CD4-positive, alpha-beta T cell treated with Interleukin-4 for 1 hour (primary cell): ENCODE measurements at places on chromosomes 3 and 15.

DNA sequence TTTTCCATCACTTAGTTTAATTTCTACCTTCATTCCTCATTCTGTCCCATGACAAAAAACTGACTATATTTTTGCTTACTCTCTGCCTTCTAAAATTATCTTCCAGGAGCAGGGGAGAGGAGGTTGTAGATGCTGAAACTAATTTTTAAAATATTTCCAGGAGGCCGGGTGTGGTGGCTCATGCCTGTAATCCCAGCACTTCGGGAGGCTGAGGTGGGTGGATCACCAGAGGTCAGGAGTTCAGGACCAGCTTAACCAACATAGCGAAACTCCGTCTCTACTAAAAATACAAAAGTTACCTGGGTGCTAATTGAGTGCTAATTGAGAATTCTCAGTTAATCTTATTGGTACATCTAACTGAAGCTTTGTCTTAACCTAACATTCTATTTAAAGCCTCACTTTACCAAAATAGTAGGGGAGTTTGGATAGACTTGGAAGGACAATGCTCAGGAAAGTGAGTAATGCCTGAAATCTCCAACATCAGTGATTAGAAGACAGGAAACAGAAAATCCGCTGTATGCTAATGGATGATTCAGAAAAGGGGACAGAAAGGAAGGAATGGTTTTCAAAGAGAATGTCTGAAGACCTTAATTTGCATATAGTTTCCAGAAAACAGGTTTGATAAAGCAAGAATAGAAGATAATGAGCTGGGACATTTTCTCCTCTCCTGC is 336.1 kb downstream of the GBE1 start:
- DNase-seq = no peak

- DNase-seq = no peak
These were observed 379.4 kb upstream of the CFAP20DC start for GRCh38 chr3:59429198-59429597.

DNA sequence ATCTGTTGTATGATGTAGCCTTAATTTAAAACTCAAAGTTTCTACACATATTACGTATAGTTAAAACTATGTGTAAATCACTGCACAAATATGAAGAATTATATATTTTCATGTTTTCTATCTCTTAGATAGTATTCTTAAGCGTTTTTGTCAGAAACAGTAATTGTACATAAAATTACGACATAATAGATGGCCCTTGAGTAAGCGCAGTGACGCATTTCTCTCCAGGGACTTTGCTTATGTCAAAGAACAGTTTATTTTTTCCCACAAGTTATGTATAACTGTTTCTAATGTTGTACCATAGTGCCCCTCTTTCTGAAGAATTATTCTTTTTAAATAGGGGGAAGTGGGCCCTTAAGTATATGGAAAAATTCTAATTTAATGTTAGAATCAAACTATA is 934.0 kb downstream of the VGLL3 start:
- DNase-seq = no peak

DNA sequence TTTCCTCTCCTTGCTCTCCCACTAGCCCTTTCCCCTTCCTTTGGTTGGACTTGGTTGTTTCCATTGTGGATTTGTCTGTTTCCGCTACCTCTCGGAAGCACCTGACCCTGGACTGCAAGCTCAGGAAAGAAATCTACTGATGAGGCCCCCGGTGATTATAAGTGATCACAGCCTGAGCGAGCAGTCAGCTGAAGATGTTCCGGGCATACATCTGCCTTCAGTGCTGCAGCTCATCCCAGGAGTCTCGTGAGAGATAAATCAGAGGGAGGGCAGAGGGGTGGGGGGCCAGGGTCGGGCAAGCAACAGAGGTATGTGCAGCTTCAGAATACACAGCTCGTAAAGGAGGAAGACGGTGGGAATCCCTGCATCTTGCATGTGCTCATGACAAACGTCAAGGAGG is 102.1 kb downstream of the MRPL46 start:
- DNase-seq = no peak

GRCh38 chr15:79282371-79283251 is at the start of gene ANKRD34C:
Gene ANKRD34C (plus strand): TSS chr15:79282722. CDS start chr15:79293285, 10,563 bp downstream.
- DNase-seq = no peak
